ENCODE measurements at places on chromosomes 12 and 14.

DNA sequence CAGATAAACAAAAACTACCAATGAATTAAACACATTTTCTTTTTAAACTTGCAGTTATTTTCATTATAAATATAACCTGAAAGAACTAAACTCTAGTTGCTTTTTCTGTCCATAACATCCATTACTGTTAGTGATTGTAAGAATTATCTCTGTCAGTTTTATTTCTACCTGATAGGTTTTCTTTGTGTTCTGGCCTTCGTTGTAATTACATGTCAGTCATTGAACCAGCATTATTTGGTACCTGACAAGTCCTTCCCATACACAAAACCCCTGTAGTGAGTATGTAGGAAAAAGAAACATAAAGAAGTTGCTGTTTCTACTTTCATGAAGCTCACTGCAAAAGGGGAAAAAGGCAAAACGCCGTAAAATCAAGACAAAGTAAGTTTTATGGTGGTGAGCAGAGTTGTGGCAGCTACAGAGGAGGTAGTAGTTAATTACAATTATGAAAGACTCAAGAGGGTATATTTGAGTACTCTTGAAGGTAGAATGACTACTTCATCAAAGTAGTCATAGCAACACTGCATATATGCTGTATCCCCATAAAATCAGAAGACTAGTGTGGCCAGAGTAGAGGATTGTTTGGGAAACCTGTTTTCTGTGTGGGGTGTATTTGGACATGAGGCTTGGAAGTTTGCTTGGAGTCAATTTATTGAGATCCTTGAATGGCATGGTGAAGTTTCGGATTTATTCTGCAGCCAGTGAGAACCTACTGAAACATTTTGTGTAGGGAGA is 102.8 kb downstream of the SLC5A8 start:
- DNase-seq, result no peak

DNA sequence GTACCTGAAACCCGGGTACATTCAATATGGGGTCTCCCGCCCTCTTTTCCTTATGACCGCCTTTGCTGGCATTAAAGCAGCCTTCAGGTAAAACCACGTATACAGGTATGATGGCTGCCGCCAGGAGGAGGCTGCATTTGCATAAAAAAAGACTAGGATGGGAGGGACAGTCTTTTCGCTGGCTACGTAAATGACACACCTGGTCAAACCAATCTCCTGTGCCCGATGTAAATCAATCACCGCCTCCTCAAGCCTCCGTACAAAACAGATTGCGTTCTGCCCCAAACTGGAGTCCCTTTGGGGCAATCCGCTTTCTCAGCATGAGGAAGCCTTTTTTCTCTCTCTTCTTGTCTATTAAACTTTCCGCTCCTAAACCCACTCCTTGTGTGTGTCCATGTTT is 8.1 kb upstream of the ALDH1L2 start:
- DNase-seq, result no peak

- DNase-seq, result no peak
These were observed 51.0 kb downstream of the SCFD1 start for GRCh38 chr14:30673071-30673470.

GRCh38 chr12:93990832-93991803 is 157.3 kb upstream of the PLXNC1 start:
- DNase-seq, result no peak

GRCh38 chr14:92584220-92584619 is 70.6 kb downstream of the RIN3 start:
- DNase-seq, result no peak
